ENCODE measurements at places on chromosomes 6 and 20. TPM values are rescaled to one million over a fixed set of nuclear protein-coding genes. Genes with fewer than 3 reads are reported as not detected.

DNA sequence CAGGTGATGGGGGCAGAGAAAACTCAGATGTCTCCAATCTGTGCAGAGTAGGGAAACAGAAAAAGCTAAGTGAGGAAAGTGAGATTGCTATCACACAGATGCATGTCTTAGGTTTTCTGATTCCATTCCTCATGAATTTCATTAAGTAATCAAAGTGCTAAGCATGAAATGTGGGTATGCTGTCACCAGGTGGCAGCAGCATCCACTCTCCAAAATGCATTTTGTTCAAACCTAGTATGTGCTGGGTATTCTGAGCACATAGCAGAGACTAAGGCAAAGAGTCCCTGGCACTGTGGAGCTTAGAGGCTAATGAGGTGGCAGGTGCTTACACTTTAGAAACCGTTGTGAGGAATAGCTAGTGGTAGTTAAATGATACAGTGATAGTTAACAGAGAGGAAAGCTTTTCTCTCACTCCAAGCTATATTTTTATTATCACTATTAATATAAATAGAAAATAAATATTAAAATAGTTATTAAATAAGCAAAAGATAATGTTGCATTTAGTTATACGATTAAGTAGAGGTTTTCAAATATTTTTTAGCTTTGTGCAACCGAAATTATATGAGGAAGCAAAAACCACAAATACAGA, 179.5 kb downstream of the CDH26 start:
- H3K27ac ChIP-seq: no peak overlapping the region
- no peaks in the 10 kb centered on the region for H3K27me3 ChIP-seq
- no peaks in the 10 kb centered on the region for H3K36me3 ChIP-seq
- H3K4me1 ChIP-seq: peaks cover 8% of the 10 kb centered on the region

GRCh38 chr6:157503018-157503747, 122.2 kb downstream of the ZDHHC14 start:
- H3K27ac ChIP-seq: no peak overlapping the region
- H3K4me1 ChIP-seq: peaks cover 3% of the 10 kb centered on the region
- no peak overlapping the region for H3K4me3 ChIP-seq

DNA sequence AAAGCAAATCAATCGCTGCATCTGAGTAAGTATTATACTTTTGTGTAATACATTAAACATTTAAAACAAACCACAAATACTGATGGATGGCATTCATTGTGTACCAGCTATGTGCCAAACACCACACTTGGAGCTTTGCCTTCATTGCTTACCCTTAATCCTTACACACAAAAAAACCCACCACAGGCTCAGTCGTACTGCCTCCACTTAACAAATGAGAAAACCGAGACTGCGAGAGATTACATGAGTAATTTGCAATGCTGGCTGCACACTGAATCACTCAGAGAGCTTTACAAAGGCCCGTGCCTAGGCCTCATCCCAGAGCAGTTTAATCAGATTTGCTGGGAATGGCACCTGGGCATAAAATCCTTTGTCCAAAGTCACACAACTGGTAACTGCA, 130.5 kb downstream of the EDN1 start:
- H3K27me3 ChIP-seq: no peaks in the 10 kb centered on the region
- H3K4me1 ChIP-seq: no peaks in the 10 kb centered on the region
- no peak overlapping the region for H3K27ac ChIP-seq
- H3K4me3 ChIP-seq: no peak overlapping the region

DNA sequence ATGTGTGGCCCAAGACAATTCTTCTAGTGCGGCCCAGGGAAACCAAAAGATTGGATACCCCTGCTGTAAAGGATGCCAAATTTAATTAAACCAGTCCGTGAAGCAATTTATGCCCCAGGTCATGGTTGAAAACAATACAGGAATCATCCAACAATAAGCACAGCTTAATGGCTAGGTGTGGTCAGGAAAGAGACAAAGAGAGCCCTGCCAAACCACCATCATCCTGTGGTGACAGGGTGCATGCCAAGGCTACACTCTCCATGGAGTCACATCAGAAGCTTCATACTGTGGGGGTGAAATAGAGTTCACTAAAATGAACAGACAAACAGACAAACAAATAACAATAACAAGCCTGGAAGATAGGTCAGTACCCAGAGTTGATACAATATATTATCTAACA, 62.7 kb downstream of the DZANK1 start:
- no peak overlapping the region for H3K27ac ChIP-seq
- no peak overlapping the region for H3K4me3 ChIP-seq
- no peaks in the 10 kb centered on the region for H3K4me1 ChIP-seq
- H3K36me3 ChIP-seq: no peaks in the 10 kb centered on the region

GRCh38 chr20:33475381-33476152, 14.3 kb upstream of the CBFA2T2 start:
- DNase-seq: no peak
- H3K36me3 ChIP-seq: no peaks in the 10 kb centered on the region
- H3K4me3 ChIP-seq: no peak overlapping the region
- H3K4me1 ChIP-seq: peaks cover 7% of the 10 kb centered on the region
- H3K27ac ChIP-seq: no peak overlapping the region
- no peaks in the 10 kb centered on the region for H3K27me3 ChIP-seq

GRCh38 chr6:29992807-29993206, 50.5 kb downstream of the HLA-A start:
- H3K4me3 ChIP-seq: no peak overlapping the region
- H3K27me3 ChIP-seq: no peaks in the 10 kb centered on the region
- DNase-seq: no peak

Gene MOXD1
- 13.4 TPM for total RNA-seq

- peak; percentile 29 for DNase-seq
- peaks cover 4% of the 10 kb centered on the region for H3K27me3 ChIP-seq
- no peaks in the 10 kb centered on the region for H3K4me1 ChIP-seq
- H3K4me3 ChIP-seq: no peak overlapping the region
- H3K27ac ChIP-seq: no peak overlapping the region
Observed at GRCh38 chr20:24782801-24783630, 166.1 kb upstream of the CST7 start.

Gene AIF1
- 109 TPM for total RNA-seq

Gene LTA
- not detected for total RNA-seq

DNA sequence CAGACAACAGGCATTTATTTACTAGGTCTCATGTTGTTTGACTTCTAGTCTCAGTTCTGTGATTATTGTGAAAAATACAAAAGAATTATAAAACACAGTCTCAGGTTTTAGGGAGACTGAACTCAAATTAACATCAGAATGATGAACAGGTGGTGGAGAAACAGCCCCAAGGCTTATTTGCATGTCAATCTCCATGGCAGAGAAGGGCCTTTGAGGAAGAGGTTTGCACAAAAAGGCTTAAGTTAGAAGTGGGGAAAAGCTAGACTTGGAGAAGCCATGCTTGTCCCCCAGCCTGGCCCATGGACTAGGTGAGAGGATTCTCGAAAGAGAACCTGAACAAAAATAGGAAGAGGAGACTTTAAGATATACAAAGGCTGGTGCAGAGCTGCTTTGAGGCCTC, 183.3 kb downstream of the EDN1 start:
- H3K27me3 ChIP-seq: no peaks in the 10 kb centered on the region
- H3K4me1 ChIP-seq: no peaks in the 10 kb centered on the region
- no peak for DNase-seq
- no peaks in the 10 kb centered on the region for H3K36me3 ChIP-seq

All from lower lobe of right lung (tissue), 2 donors.